ENCODE measurements at places on chromosomes 1 and 21.

DNA sequence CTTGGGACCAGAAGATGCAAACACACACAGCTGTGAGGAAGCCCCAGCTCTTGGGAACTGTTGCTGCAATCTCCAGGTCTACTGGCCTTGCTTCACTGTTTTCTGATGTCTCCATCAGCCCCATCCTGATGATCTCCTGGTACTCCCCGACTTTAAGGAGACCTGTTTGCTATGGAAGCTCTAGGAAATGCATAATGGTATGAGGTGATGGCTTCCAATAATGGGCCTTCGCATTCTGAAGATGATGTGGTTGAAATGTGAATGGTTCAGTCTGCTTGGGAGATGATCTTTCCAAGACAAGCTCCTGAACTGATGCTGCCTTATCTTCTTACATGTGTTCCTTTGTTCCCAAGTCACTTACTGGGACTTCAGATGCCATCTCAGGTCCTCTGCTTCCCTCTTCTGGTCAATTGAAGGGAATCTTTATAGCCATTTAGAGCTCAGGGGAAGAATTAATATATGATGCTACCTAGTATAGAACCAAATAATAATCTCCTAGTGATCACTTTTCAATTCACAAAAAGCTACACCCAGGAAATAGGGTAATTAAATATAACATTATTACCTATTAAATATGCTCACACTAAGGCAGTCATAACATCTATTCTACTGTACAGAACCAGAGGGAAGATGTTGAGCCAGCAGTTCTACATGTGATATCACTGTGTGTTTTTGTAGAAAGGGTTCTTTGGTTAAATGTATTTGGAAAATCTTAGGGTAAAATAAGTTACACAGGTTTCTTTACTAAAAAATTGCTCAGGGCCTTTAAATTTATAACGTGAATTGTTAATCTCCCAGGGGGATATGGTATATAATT lies 73.9 kb upstream of the VTCN1 start:
- DNase-seq = no peak

GRCh38 chr1:234478481-234479309 lies at the start of gene TARBP1:
Gene TARBP1 (minus strand): TSS chr1:234479179. CDS start chr1:234479103, 76 bp downstream.
- peak; percentile 79 for DNase-seq

DNA sequence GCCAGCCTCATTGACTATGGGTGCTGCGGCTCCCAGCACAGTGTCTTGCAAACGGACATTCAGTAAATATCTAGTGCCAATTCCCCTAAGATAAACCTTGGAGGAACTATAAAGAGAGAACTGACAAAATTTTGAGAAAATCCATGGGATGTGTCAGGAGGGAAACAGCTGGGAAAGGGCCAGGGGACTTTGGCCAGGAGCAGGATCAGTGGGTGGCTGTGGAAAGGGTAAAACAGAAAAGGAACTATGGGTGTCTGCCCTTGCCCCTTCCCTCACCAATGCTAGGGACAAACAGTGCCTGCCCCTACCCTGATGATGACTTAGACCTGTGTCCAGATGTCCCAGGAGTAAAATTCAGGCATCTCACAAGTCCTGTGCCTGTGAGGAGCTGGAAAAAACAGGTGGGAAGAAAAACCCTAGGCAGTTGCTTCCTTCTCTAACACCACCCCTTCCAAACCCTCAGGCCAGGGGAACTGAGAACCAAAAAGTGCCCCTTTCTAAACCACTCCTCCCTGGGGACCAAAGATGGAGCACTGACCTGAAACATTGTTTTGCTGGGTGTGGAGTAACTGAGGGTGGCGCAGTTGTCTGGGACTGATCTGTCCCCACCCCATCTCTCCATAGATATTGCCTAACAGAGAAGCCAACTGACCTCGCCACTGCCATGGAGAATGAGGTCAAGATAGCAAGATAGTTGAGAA lies 22.1 kb upstream of the IFNAR2 start:
- no peak for DNase-seq

GRCh38 chr1:93817819-93818569 lies 61.0 kb downstream of the DNTTIP2 start:
- peak; percentile 59 for DNase-seq

GRCh38 chr1:174690266-174690665 lies 242.5 kb downstream of the GPR52 start:
- DNase-seq = no peak

DNA sequence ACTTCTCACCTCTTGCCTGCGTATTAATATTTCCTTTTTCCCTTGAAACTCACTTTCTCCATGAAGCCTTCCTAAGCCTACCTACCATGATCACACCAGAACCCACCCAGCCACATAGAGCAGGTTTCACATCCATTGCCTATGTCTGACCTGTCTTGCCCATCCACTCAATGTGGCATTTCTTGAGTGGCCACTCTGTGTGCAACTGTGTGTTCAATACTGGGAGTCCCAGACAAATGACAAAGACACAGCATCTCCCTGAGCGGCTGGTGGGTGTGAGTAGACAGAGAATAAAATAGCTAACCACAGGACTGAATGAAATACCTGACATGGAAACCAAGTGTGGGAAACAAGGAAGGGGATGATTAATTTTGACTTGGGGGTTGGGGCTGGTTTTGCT lies 3.1 kb downstream of the PTGFRN start:
- no peak for DNase-seq

GRCh38 chr1:191698246-191698645 lies 460.0 kb upstream of the RGS18 start:
- no peak for DNase-seq

GRCh38 chr1:247435030-247435758 lies 19.2 kb downstream of the NLRP3 start:
- no peak for DNase-seq

GRCh38 chr1:178232949-178233348 lies 139.0 kb downstream of the RASAL2 start:
- no peak for DNase-seq

DNA sequence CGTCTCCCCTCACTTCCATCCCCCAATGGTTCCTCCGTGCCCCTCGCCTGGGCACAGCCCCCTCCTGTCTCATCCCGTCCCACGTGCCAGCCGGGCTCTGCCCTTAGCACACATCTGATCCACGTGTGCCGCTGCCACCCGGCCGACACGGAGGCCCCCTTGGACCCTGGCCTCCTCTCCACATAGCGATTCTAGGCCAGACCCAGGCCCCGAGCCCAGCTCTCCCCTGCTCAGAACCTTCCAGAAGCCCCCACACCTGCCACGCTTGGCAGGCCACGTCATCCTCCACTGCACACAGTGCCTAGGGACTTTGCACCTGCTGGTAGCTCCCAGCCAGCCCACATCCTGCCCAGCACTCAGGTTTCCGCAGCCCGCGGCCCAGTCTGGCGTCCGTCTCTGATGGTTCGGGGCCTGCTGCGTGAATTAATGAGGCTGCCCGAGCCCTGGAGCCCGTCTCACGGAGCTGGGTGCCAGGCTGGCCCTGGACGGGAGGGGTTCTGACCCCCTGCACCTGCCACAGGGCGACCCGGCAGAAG lies 20.1 kb downstream of the PLCH2 start:
- peak; percentile 54 for DNase-seq
